ENCODE measurements at places on chromosomes 3 and 15. TPM values are rescaled to one million over a fixed set of nuclear protein-coding genes. Genes with fewer than 3 reads are reported as not detected.

GOLGA8G gene
- not detected for polyA plus RNA-seq

DNA sequence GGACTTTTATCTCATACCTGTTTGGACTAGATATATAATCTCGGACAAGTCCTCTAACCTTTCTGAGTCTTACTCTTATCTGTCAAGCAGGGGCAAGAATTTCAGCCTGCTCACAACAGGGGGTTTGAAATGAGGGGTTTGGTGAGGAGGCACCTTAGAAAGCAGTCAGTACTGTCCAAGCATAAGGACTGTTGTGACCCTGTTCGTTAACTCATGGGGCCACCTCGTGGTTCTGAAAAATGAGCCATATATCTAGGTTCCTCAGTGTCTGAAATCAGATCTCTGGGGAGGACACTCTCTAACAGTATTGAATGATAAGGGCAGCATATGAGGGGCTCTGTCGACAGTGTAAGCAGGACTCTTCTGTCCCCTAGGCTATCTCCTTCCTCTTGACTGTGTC, 7.2 kb upstream of the TIMP4 start:
- DNase-seq = no peak

GRCh38 chr3:124351430-124352148, 359.7 kb upstream of the ROPN1 start:
- DNase-seq = peak; percentile 39

ZXDC gene
- polyA plus RNA-seq = 5.6 TPM

DNA sequence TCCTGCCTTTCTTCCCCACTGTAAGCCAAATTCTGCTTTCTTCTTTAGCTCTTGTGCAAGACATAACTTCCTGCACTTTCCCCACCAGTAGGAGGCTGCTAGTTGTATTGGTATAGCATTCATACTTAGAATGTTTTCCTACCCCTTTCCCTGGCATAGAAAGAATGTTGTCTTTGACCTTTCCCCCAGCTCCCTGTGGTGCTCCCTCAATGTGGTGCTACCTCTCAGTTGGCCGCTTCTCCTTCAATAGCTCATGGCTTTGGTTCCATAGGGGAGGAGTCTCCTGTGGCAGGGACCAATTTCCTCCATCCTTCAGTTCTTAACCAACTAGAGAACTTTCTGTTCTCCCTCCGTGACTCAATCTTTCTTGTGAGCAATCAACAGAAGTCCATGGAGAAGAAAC, 67.5 kb upstream of the AKAP13 start:
- no peak for DNase-seq

Data from foreskin keratinocyte (primary cell).